ENCODE measurements at places on chromosomes 1 and 21.

DNA sequence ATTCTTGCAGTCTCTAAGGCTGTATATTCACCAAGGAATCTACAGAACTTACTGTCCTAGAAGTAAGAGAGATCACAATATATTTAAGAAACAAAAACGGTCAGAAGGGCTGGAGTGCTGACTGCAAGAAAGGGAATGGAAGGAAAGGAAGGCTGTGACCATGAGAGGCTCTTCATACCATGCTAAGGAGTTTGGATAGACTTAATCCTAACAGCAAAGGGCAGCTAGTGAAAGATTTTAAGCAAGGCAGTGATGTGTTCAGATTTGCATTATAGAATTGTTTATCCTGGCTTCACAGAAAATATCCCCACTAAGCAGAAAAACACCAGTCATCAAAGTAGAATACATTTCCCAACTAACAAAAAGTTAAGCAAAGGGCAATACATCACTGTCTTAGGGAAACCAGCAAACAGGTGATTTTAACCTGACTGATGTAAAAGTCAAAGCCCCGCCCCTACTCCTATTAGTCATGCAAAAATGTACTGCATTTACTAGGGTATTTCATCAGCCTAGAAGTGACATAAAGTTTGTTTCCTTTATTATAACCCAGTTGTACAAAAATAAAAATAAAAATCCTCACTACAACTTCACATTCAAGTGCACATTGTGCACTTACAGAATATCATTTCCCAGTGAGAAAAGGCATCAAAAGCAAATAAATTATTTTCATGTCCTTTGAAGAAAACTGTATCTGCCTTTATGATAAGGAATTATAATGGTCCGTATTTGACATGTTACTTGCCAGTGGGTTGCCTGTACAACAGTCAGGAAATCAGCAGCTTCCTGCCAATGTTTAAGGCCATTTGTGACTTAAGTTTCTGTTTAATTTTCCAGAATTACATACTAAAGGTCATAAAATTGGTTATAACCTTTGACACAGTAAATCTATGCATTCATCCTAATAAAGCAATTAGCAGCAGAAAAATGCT, 17.2 kb downstream of the JAK1 start:
- no peak for DNase-seq

DNA sequence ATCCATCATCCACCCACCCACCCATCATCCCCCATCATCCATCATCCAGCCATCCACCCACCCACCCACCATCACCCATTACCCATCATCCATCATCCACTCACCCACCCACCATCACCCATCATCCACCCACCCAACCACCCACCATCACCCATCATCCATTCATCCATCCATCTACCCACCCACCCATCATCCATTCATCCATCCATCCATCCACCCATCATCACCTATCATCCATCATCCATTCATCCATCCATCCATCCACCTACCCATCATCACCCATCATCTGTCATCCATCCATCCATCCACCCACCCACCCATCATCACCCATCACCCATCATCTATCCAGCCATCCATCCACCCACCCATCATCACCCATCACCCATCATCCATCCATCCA, 81.5 kb downstream of the ADARB1 start:
- no peak for DNase-seq

- DNase-seq = no peak
These were observed 41.7 kb upstream of the IFFO2 start for GRCh38 chr1:18998016-18998724.

- no peak for DNase-seq
These were observed 30.6 kb downstream of the FAF1 start for GRCh38 chr1:50929376-50929958.

DNA sequence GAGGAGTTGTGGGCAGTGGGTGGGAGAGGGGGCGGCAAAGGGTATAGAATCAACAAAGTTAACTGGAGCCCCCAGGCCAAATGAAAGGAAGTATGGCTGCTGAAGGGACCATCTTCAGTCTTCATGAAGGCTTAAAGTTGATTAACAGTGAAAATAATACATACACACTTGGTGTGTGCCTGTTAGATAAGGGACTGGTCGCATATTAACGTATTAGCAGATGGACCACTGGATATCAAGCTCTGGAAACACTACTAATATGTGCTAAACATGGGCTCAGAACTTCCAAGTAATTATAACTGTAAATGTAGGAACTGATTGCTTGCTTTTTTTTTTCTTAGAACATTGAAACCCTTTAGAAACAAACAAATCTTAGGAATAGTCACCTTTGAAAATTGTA, 224.7 kb upstream of the KIAA0040 start:
- no peak for DNase-seq

- no peak for DNase-seq
These were observed 88.1 kb upstream of the HNRNPU start for GRCh38 chr1:244952280-244952933.
